GM23338 (cell line): ENCODE measurements at places on chromosomes 5 and 9.

- DNase-seq: no peak
These were observed 49.6 kb downstream of the GNA14 start for GRCh38 chr9:77598524-77598923.

- DNase-seq: peak; percentile 92
These were observed at the start of gene PCDHB4 for GRCh38 chr5:141121563-141121962. Gene PCDHB4, plus strand, starts transcription at chr5:141121818. Its CDS starts 181 bp downstream, at chr5:141121999.

DNA sequence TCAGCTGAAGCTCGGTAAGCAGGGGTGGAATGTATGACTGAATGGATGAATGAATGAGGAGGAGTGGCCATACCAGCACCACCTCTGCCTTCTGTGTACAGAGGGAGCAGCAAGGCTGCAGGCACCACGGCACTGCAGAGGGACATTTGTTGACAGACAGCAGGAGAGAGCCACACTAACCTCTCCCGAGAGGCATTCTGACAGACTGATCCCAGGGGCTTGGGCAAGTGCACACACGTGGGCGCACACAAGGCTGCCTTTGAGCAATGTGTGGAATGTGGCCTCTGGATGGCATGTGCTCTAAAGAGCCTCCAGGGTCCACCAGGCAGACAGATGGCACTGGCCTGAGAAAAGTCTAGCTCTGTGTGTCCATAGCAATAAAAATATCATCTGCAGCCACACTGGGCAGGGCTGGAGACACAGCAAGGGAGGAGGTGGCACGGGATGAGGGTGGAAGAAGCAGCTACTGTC, 111.8 kb downstream of the ACTL7B start:
- DNase-seq: peak; percentile 10

DNA sequence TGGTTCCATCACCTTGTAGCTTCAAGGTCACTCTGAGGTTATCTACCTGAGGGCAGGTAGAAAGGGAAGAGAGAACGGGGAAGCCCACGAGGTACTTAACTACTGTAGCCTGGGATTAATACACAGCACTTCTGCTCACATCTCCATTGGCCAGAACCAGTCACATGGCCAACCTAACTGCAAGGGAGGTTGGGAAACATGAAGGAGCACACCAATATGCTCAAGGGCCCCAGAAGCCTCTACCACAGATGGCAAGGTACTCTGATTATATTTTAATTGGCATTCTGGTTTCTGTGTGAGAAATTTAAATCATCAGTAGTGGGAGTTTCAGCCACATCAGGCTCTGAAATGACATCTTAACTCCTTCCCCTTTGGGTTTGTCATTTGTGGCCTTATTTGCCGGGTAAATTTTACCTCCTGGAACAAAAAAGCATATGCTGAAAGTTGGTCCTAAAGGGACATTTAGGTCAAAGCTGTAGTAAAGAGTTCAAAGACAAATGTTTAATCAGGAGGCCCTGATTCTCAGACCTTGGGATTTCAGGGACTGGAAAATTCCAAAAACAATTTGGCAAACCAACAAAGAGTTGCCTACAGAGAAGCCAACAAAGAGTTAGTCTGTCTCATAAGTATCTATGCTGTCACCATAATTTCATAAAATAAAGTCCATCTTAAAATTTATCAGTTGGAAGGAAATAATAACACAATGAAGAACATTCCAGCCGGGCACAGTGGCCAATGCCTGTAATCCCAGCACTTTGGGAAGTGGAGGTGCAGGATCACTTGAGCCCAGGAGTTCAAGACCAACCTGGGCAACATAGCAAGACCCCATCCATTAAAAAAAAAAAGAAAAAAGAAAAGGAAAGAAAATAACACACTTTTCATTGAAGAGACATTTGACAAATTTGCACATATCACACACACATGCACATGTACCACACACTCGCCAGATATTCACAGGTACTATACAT, 13.8 kb upstream of the MVB12B start:
- no peak for DNase-seq

- no peak for DNase-seq
These were observed 10.4 kb upstream of the ACTBL2 start for GRCh38 chr5:57493034-57493433.
